ENCODE measurements at places on chromosomes 1 and 21. TPM values are rescaled to one million over a fixed set of nuclear protein-coding genes. Genes with fewer than 3 reads are reported as not detected.

DNA sequence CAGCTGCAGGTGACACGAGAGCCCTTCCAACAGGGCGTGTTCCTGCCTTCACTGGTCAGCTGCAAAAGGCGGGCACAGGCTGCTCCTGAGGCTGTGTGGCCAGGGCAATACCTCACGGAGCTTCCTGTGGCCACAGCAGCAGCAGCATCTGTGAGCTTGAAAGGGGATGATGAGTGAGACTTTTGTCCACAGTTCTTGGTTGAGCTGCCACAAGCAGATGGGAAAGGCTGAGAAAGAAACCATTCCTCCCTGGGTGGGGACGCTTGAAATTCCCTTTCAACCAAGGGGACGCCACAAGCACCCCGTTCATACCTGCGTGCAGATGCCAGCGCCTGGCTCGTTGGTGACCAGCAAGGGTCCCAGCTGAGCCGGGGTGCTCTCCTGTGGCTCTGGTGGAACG, 37.6 kb downstream of the B3GALT5 start:
- DNase-seq = no peak

- no peak for DNase-seq
Observed at GRCh38 chr1:148362216-148362611, 120.9 kb downstream of the PPIAL4G start.

DNA sequence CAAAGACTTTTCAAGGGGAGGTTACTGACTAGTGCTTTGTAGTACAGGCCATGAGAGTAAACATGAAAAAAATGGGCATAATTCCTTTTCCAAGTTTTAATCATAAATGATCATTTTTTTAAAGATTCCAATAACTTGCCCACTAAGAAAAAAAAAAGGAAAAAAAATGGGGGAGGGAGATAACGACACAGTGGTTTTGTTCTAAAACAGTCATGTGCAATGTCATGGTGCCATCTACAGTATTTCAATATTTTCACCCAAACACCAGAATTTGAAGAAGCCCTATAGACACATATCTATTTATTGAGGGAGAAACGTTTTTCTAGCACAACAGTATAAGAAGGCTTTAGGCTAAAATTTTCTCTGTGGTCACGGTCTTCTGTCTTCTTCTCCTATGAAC, 250.2 kb downstream of the LTN1 start:
- no peak for DNase-seq

Gene VWA5B1
- 0.12 TPM for total RNA-seq

Gene DIO1
- total RNA-seq = not detected

Gene PEX11B
- 25.8 TPM for total RNA-seq

Gene F5
- 0.07 TPM for total RNA-seq
